CD4-positive, alpha-beta T cell treated with Interleukin-17A for 4 hours (primary cell): ENCODE measurements at places on chromosomes 13 and 19.

GRCh38 chr19:45137179-45137761 is 23.5 kb downstream of the NKPD1 start:
- no peak for DNase-seq

- no peak for DNase-seq
Observed at GRCh38 chr13:84705982-84706710, 823.9 kb upstream of the SLITRK1 start.

GRCh38 chr13:48874165-48874564 is 101.5 kb upstream of the FNDC3A start:
- no peak for DNase-seq

- no peak for DNase-seq
Observed at GRCh38 chr19:45819769-45820168, 4.7 kb upstream of the RSPH6A start.
